Immature natural killer cell (primary cell): ENCODE measurements at places on chromosomes 3 and 15.

DNA sequence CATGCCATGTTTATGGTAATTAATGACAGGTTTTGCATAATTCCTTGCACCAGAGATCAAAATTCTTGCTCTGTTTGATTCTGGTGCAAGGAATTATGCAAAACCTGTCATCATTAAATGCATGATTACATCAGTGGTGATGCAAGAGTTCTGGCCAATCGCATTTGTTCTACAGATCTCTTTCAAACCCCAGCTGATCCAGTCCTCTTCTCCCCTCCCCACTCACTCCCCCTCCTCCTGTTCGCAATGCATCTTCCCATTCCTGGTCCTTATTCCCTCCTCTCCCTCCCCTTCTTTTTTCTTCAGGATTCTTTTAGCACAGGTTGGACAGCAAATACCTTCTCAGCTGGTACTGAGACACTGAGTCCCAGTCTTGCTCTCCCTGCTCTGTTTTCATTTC lies 82.1 kb downstream of the GABRB3 start:
- DNase-seq, result no peak

GRCh38 chr3:143356839-143357238 lies 237.3 kb downstream of the CHST2 start:
- DNase-seq, result no peak

DNA sequence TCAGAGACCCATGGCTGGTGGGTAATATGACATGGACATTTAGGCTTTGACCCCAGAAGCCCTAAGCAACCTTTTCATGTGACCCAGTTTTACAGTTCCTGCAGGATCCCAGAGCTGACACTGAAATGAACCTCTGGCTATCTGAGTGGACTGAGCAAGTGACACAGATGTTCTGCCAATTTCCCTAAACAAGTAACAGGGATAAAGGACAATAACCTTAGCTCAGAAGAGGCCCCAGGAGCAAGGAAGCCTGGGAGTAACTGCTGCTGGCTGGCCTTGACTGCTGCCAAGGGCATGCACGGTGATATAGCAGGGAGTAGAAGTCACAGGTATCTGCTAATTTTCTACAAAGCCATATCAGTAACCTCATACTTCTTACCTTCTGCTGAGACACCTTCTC lies 177.9 kb downstream of the CHL1 start:
- no peak for DNase-seq

GRCh38 chr3:150771600-150771999 lies 8.6 kb upstream of the SIAH2 start:
- DNase-seq, result no peak

DNA sequence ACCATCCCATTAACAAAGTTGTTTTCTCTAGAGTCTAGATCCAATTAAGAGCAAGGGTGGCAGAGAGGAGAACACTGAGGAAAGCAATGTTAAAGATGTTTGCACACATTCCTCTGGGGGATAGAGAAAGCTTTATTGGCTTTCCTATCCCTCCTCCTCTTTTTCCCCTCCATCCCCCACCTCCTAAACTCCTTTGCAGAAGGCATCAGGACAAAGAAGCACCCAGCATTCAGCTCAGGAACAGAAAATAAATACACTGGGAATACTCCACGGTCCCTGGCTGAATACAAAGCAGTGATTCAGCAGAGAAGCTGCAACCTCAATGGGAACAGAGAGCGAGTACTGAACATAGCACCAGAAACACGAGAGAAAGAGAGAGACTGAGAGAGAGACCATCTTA lies 21.9 kb downstream of the LSAMP start:
- DNase-seq, result no peak

DNA sequence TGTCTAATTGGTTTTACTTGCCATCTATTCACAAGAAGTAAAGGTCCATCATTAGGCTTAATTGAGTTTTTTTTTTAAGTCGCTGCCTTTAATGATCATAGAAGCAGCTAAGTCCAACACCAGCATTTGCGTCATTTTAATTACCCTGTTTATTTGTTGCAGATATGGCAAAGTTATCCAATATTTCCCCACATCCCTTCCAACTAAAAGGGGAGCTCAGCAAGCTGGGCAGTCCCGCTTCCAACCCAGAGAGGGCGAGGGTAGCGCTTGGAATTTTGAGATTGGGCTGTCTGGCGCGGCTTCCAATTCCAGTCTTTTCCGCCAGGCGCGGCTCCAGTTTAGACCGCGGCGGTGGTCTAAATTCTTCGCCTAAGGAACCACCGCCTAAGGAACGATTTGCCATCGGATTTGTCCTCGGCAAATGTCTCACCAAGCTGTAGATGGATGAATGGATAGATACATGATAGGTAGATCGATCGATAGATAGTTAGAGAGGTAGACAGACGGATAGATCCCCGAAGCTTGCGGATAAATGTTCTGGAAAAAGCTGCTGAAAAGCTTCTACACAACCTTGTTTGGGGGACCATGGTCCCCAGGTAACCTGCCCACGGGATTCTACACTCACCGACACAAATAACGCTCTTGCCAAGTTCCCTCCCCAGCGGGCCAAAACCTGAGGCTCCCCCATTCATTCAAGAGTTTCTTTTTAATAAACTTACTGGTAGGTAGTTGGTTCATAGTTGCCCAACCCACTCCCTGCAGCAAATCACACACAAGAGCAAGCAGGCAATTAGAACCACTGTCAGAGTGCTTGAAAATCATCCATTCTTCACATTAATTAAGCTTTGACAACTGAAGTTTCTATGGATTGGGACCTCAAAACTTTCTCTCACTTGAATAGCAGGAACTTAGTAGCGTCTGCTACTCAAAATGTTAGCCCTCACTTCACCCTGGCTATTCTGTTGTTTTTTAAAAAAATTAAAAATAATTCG lies 49.1 kb downstream of the ZIC4 start:
- DNase-seq, result no peak

DNA sequence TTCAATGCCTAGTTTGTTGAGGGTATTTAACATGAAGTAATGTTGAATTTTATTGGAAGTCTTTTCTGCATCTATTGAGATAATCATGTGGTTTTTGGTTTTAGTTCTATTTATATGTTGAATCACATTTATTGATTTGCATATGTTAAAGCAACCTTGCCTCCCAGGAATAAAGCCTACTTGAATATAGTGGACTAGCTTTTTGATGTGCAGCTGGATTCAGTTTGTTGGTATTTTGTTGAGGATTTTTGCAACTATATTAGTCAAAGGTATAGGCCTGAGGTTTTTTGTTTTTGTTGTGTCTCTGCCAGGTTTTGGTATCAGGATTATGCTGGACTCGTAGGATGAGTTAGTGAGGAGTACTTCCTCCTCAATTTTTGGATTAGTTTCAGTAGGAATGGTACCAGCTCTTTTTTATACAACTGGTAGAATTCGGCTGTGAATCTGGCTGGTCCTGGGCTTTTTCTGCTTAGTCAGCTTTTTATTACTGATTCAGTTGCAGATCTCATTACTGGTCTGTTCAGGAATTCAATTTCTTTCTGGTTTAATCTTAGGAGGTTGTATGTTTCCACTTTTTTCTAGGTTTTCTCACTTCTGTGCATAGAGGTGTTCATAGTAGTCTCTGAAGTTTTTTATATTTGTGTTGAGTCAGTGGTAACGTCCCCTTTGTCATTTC lies 209.8 kb upstream of the RBMS3 start:
- no peak for DNase-seq

DNA sequence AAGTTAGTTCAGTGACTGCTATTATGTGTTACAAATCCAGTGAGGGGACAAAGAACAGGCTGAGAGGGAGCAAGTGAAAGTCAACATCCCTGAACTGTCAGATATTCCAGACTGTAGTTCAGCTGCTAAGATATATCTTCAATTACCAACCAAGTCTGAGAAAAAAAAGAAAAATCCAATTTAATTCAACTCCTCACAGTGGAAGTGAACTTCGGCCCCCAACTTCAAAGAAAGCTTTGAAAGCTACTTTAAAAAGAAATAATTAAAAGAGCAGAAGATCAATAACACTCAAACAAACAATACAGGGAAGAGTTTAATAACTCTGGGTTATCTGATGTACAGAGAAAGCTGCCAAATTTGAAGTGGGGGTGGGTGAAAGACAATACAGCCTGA lies 174.0 kb downstream of the SERPINI1 start:
- DNase-seq, result no peak

DNA sequence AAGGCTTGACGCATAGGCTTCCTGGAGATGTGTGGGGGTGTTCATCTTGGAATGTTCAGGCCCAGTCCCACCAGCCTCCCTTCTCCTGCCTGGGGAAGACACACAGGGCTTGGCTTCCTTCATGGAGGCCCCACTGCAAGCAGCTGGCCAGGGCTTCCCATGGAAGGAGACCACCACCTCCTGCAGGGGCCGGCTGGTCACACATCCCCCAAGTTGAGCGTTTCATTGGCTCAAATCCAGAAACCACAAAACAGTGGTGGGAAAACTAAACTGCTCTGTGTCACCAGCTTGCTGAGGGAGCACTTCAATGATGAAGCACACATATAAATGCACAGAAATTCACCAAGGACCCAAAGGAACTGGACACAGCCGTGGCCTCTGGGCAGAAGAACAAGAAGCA lies 8.3 kb downstream of the IQSEC1 start:
- no peak for DNase-seq

GRCh38 chr3:194761384-194761783 lies 75.7 kb downstream of the FAM43A start:
- DNase-seq, result no peak

DNA sequence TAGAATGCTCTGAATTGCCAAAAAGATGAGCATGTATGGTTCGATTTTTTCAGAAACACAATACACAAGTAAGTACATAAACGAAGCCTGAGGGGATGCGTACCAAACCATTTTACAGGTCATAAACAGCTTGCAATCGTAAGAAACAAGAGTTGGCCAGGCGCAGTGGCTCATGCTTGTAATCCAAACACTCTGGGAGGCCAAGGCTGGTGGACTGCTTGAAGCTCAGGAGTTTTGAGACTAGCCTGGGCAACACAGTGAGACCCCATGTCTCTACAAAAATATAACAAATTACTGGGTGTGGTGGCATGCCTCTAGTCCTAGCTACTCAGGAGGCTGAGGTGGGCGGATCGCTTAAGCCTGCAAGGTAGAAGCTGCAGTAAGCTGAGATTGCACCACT lies 13.4 kb downstream of the TRA2B start:
- DNase-seq, result no peak
